ENCODE measurements at places on chromosomes 6 and 20.

DNA sequence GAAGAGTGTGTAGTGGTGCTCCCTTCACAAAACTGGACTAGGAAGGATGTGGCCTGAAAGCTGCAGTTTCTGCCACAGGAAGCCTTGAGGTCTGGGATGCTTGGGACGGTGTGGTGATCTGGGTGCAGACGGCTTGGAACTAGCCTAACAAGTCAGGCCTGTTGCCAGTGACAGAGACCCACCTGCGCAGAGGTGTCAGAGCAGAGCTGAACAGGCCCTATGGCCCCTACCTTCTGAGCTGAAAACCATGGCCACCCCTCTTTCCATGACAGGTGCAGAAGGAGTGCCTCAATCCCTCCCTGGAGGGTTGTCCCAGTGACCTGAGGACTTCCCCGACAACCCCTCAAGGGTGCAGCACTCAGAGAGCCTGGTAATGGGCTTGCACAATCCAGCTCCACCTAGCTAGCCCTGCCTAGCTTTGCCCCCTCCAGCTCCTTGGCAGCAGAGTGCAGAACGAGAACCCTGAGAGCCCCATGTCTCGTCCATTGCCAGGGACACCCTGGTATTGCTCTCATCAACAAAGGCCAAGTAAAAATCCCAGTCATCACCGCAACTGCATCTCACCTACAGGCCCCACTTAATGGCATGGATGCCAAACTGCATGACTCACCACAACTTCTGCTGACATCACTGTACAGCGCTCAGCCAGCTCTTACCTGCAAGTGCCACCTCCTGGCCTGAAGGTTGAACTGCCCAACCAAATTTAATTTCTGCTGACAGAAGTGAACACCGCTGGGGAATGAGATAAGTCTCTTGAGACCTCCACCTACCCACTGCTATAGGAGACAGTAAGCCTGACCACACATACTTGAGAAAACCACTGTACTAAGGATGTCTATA, 563.1 kb downstream of the TFAP2A start:
- no peak for DNase-seq

GRCh38 chr6:55377150-55377549, 49.9 kb downstream of the GFRAL start:
- no peak for DNase-seq

DNA sequence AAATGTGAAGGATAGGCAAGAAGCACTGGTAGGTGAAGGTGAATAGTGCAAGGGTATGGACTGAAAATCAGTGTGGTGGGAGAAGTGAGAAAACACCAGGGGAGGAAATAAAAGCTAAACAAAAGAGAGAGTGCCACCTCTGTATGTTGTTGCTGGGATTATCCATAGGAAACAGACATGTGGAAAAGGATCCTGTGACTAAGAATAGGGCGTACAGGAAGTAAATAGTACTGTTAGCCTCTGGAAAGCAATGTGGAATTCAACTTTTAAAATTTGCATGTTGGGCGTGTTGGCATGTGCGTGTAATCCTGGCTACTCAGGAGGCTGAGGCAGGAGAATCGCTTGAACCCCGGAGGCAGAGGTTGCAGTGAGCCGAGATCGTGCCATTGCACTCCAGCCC, 661.7 kb downstream of the KIF16B start:
- DNase-seq = no peak

- no peak for DNase-seq
Measured at GRCh38 chr20:54618412-54618811, 143.0 kb downstream of the DOK5 start.

DNA sequence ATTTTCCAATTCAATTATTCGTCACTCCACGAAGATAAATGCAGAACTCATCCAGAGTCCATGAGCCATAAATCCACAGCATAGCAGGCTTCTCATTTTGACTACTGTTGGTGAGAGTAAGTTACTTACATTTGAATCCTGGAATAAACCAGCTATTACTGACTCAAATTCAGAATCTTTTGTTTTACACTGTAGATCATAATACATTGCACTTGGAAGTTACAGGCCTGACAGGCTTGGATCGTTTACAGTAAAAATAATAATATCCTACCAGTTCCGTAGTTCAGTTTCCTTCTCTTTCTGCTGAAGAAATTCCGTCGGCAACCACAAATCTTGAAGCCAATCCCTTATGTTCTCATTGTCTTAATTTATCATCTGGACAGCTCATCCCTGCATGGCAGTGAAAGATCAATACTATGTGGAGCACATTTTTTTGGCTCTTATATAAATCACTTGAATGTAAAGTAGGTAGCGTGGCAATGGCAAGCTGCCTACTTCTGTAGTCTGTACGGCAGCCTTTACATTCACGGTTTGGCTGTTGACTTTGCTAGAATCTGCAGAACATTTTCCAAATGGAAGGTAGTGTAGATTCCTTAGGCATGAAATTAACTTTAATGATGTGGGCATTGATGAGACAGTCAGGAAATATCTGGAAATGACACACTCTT, 142.9 kb downstream of the WDR27 start:
- no peak for DNase-seq

DNA sequence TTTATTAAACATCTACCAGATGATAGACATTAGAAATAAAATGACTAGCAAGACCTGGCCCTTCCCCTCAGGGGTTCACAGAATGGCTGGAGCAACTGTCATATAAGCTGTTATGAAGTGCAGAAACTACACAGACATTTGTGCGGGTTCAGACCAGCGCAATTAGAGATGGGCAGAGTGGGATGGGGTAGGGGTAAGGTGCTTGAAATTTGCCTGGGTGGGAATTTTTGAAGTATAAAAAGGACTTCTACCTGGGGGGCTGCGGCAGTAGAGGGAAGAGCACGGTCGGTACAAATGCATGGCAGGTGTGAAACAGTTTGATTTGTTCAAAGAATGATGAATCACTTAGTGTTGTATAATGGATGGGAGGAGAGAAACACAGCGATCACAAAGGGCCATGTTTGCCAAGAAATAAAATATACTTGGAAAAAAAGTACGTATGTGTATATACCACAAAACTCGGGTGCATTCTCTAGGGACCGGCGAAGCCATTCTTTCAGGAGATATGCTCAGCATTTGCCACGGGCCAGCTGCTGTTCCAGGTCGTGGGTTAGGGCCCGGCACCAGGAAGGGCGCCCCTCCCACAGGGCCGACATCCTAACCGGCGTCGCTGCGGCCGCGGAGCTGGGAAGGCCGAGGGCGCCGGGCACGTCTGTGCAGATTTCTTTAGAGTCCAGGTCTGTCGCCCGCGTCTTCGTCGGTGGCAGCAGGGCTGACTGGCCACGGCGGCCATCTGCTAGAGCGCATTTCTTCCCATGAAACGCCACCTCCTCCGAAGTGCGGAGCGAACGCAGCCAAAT, 809 bp upstream of the NOL7 start:
- DNase-seq = peak; percentile 5

- DNase-seq = no peak
Measured at GRCh38 chr6:161303628-161304340, 29.9 kb upstream of the AGPAT4 start.

Data from germinal center (tissue), 1 donor.